ENCODE measurements at places on chromosomes 7 and 10. TPM values are rescaled to one million over a fixed set of nuclear protein-coding genes. Genes with fewer than 3 reads are reported as not detected.
A peak's percentile ranks its signal among the peaks of the same experiment; 100 is the strongest.

The NEUROD6 gene
- total RNA-seq, result not detected

The C10orf53 gene
- total RNA-seq, result not detected

The ZNF503 gene
- total RNA-seq, result 34.7 TPM

The FEZF1 gene
- not detected for total RNA-seq

The ZNF511 gene
- 35.6 TPM for total RNA-seq

The KDM7A gene
- 14.2 TPM for total RNA-seq

The GARIN1A gene
- 2.5 TPM for total RNA-seq

The SLC16A9 gene
- total RNA-seq, result 15.5 TPM

The UNCX gene
- total RNA-seq, result 2.0 TPM

The GJD4 gene
- total RNA-seq, result not detected

The ANKRD30A gene
- not detected for total RNA-seq

The TAS2R16 gene
- total RNA-seq, result not detected

The TMEM229A gene
- not detected for total RNA-seq

The AKR1D1 gene
- not detected for total RNA-seq

- H3K4me1 ChIP-seq, result no peaks in the 10 kb centered on the region
- no peak overlapping the region for H3K27ac ChIP-seq
- no peak overlapping the region for H3K4me3 ChIP-seq
- no peaks in the 10 kb centered on the region for H3K27me3 ChIP-seq
Measured at GRCh38 chr7:1444925-1445322, 14.3 kb downstream of the MICALL2 start.

GRCh38 chr7:121608785-121609184 lies 212.7 kb upstream of the FAM3C start:
- no peak overlapping the region for H3K4me3 ChIP-seq
- DNase-seq, result no peak
- no peaks in the 10 kb centered on the region for H3K36me3 ChIP-seq
- H3K27me3 ChIP-seq, result no peaks in the 10 kb centered on the region
- no peak overlapping the region for H3K27ac ChIP-seq
- no peaks in the 10 kb centered on the region for H3K4me1 ChIP-seq

GRCh38 chr7:113774182-113774807 lies 144.5 kb downstream of the PPP1R3A start:
- H3K4me1 ChIP-seq, result no peaks in the 10 kb centered on the region
- H3K27me3 ChIP-seq, result no peaks in the 10 kb centered on the region
- no peak for DNase-seq
- no peaks in the 10 kb centered on the region for H3K36me3 ChIP-seq
- no peak overlapping the region for H3K27ac ChIP-seq
- no peak overlapping the region for H3K4me3 ChIP-seq

- H3K4me1 ChIP-seq, result no peaks in the 10 kb centered on the region
- H3K27ac ChIP-seq, result no peak within 1 kb of the TSS
- H3K27me3 ChIP-seq, result peaks cover 7% of the 10 kb centered on the region
- no peak within 1 kb of the TSS for H3K4me3 ChIP-seq
Measured at GRCh38 chr10:17454161-17455014, at the start of gene ST8SIA6. TSS of gene ST8SIA6 (minus strand) at chr10:17454595. CDS start at chr10:17454255, 340 bp downstream.

GRCh38 chr7:113764401-113765035 lies 154.3 kb downstream of the PPP1R3A start:
- no peaks in the 10 kb centered on the region for H3K27me3 ChIP-seq
- DNase-seq, result no peak
- H3K4me1 ChIP-seq, result no peaks in the 10 kb centered on the region
- no peak overlapping the region for H3K27ac ChIP-seq

- H3K4me1 ChIP-seq, result no peaks in the 10 kb centered on the region
- no peak overlapping the region for H3K4me3 ChIP-seq
- no peaks in the 10 kb centered on the region for H3K27me3 ChIP-seq
- no peak for DNase-seq
Measured at GRCh38 chr7:39459636-39460035, 106.6 kb upstream of the YAE1 start.

DNA sequence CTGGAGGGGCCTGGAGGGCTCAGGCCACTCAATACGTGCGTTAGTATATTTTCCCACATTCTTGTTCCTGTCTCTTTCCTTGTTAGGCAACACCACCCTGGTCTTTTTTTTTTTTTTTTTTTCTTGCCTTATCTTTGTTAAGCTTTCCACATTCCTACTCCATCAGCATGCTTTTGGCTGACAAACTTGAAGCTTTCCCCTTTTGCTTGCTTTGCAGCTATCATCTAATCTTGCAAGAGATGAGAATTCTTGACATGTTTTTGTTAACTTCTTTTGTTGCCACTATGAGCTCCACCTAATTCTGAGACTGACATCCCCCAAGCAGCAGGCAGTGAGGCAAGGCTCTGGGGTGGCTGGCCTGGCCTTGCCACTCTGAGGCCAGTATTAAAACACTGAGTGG lies 52.5 kb upstream of the NRP1 start:
- H3K27ac ChIP-seq, result no peak overlapping the region
- H3K36me3 ChIP-seq, result no peaks in the 10 kb centered on the region
- H3K27me3 ChIP-seq, result no peaks in the 10 kb centered on the region

- H3K27me3 ChIP-seq, result no peaks in the 10 kb centered on the region
- H3K4me1 ChIP-seq, result no peaks in the 10 kb centered on the region
- no peaks in the 10 kb centered on the region for H3K36me3 ChIP-seq
- H3K27ac ChIP-seq, result no peak overlapping the region
- DNase-seq, result no peak
Measured at GRCh38 chr7:99928188-99928587, 1.2 kb downstream of the GJC3 start.

- H3K27ac ChIP-seq, result peak overlapping the region; percentile 99
- peak; percentile 96 for DNase-seq
- H3K27me3 ChIP-seq, result no peaks in the 10 kb centered on the region
- peaks cover 21% of the 10 kb centered on the region for H3K4me1 ChIP-seq
- H3K36me3 ChIP-seq, result no peaks in the 10 kb centered on the region
Measured at GRCh38 chr7:1536743-1537534, 6.4 kb downstream of the MAFK start.

GRCh38 chr10:70925377-70926225 lies 37.2 kb upstream of the PCBD1 start:
- H3K36me3 ChIP-seq, result no peaks in the 10 kb centered on the region
- H3K27me3 ChIP-seq, result no peaks in the 10 kb centered on the region
- no peaks in the 10 kb centered on the region for H3K4me1 ChIP-seq
- peak; percentile 66 for DNase-seq
- H3K27ac ChIP-seq, result no peak overlapping the region

GRCh38 chr7:105306298-105306748 lies 82.4 kb downstream of the SRPK2 start:
- H3K4me3 ChIP-seq, result no peak overlapping the region
- H3K27ac ChIP-seq, result no peak overlapping the region
- no peak for DNase-seq
- no peaks in the 10 kb centered on the region for H3K36me3 ChIP-seq
- H3K27me3 ChIP-seq, result no peaks in the 10 kb centered on the region

DNA sequence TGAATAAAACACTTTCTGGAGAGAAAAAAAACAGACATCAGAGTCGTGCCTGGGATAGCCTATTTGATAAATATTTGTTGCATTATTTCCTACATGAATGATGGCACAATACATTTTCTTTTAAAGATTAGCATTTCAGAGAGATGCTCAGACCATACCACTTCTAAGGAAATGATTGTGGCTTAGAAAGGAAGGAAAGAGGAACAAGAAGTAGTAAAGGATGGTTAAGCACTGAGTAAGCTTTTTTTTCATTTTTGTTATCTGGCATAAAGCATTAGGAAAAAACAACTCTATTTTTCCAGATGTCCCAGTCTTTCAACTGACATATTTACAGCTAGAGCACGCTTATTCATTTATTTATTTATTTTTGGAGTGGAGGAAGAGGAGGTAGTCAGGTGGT lies 258.8 kb upstream of the TEX47 start:
- H3K4me1 ChIP-seq, result no peaks in the 10 kb centered on the region
- H3K36me3 ChIP-seq, result no peaks in the 10 kb centered on the region
- H3K4me3 ChIP-seq, result no peak overlapping the region
- no peak overlapping the region for H3K27ac ChIP-seq
- no peak for DNase-seq

GRCh38 chr7:67593794-67594193 lies 597.2 kb downstream of the TYW1 start:
- no peaks in the 10 kb centered on the region for H3K4me1 ChIP-seq
- no peak overlapping the region for H3K27ac ChIP-seq
- DNase-seq, result peak; percentile 71
- no peaks in the 10 kb centered on the region for H3K27me3 ChIP-seq

DNA sequence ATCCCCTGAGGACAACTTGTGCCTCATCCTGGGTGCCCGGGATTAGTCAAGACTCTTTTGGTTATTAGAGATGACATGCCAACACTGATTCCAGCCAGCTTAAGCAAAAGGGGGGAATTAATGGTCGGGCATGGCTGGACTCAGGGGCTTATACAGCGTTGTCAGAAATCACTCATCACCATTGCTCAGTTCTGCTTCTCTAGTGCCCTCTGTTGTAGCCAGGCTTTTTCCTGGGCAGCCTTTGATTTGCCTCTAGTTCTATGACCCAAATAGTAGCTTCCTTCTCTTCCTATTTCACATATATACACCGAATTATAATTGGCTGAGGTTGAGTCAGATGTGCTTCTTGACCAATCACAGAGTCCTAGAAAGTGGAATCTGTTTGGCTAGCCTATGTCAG lies 192.0 kb upstream of the HABP2 start:
- no peaks in the 10 kb centered on the region for H3K4me1 ChIP-seq
- no peaks in the 10 kb centered on the region for H3K36me3 ChIP-seq
- DNase-seq, result no peak
- no peak overlapping the region for H3K27ac ChIP-seq
- no peak overlapping the region for H3K4me3 ChIP-seq
- H3K27me3 ChIP-seq, result no peaks in the 10 kb centered on the region

DNA sequence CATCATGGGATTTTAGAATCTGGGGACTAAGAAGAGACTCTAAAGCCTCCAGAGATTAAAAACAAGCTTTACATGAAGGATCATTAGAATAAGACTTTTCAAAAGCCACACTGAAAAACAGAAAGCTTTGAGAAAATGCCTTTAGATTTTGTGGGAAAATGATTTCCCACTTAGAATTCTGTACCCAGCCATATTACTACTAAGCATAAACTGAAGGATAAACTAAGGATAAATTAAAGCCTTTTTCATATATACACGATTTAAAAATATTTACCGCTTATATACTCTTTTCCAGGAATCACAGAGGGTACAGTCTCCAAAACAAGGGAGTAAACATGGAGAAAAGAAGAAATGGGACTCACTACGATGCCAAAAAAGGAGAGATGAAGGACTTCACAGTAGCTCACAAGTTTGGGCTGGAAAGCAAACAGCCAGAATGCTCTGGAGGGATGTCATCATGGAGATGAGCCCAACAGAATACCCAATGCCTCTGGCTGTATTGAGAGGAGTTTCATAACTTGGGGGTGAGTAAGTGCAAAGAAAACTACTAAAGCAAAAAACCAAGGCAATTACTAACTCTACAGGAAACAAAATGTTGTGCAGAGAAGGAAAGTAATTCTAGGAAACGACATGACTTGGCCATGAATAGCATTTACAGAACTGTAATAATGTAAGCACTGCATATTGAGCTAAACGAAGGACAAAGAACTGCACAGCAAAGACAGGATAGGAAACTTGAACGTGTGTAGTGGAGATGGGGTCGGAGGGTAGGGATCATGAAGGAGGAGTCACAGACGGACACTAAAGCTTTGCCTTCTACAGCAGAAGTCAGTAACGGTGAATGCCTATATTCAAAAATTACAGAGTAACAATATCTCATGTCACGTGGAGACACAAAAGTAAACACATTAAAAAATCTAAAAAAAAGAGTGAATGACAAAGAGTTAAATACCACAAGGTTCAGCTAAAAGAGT lies 61.4 kb upstream of the ASAH2 start:
- no peak overlapping the region for H3K4me3 ChIP-seq
- no peak overlapping the region for H3K27ac ChIP-seq
- no peaks in the 10 kb centered on the region for H3K27me3 ChIP-seq
- H3K4me1 ChIP-seq, result no peaks in the 10 kb centered on the region
- no peak for DNase-seq

GRCh38 chr7:20172736-20173334 lies 44.3 kb downstream of the MACC1 start:
- no peaks in the 10 kb centered on the region for H3K36me3 ChIP-seq
- DNase-seq, result peak; percentile 60
- no peaks in the 10 kb centered on the region for H3K27me3 ChIP-seq
- H3K27ac ChIP-seq, result no peak overlapping the region
- H3K4me1 ChIP-seq, result no peaks in the 10 kb centered on the region
- no peak overlapping the region for H3K4me3 ChIP-seq

DNA sequence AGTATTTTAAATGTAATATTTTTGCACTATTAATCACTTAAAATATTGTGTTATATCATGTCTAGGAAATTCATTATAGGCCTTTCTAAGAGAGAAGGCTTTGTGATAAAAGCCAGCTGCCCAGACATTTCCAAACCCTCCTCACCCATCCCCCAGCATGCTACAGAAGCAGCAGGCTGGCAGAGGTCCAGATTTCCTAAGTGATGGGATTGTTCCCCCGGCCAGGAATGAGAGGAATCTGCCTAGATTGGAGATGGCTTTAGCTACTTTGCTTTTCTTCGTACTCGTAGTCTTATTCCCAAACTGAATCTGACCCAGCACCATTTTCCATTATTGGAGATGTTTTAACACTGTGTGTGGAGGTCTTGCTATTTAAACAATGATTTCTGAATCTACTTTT lies 29.4 kb downstream of the CDK14 start:
- DNase-seq, result peak; percentile 77
- no peak overlapping the region for H3K27ac ChIP-seq
- no peaks in the 10 kb centered on the region for H3K27me3 ChIP-seq
- peaks cover 3% of the 10 kb centered on the region for H3K4me1 ChIP-seq
- H3K4me3 ChIP-seq, result peak overlapping the region; percentile 19

- H3K4me3 ChIP-seq, result no peak overlapping the region
- no peaks in the 10 kb centered on the region for H3K36me3 ChIP-seq
- DNase-seq, result no peak
- H3K4me1 ChIP-seq, result peaks cover 7% of the 10 kb centered on the region
- H3K27ac ChIP-seq, result no peak overlapping the region
- H3K27me3 ChIP-seq, result no peaks in the 10 kb centered on the region
Measured at GRCh38 chr10:119336599-119336998, 129.2 kb downstream of the GRK5 start.

DNA sequence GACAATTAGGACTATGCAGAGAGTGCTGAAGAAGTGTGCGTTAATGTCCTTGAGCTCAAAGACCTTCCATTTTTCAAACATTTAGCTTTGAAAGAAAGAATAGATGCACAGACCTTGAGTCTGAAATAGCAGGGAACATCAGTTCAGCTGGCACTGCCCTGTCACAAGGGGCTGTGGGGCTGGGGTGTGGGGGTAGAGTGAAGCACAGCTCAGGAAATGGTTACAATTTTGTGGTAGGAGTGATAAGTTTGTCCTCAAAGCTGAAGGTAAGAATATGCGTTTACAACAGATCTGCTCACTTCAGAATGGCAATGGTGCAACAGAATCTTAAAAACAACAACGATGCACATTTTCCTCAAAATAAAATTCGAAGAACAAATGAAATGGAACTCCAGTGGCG lies 33.6 kb downstream of the SMKR1 start:
- no peaks in the 10 kb centered on the region for H3K36me3 ChIP-seq
- no peak overlapping the region for H3K27ac ChIP-seq
- H3K4me1 ChIP-seq, result no peaks in the 10 kb centered on the region
- H3K4me3 ChIP-seq, result no peak overlapping the region

GRCh38 chr7:138943061-138943460 lies 38.1 kb downstream of the KIAA1549 start:
- no peak overlapping the region for H3K4me3 ChIP-seq
- no peaks in the 10 kb centered on the region for H3K27me3 ChIP-seq
